Nasal cavity respiratory epithelium epithelial cell of viscerocranial mucosa (primary cell): ENCODE measurements at places on chromosomes 5 and 9. TPM values are rescaled to one million over a fixed set of nuclear protein-coding genes. Genes with fewer than 3 reads are reported as not detected.

GPR107 gene
- 26.7 and 78.1 TPM in 2 replicates for total RNA-seq

CARTPT gene
- not detected in 2 replicates for total RNA-seq

SLC6A7 gene
- total RNA-seq, result not detected in 2 replicates

DMRT2 gene
- under 0.01 and 0.50 TPM in 2 replicates for total RNA-seq

ST6GALNAC6 gene
- 14.0 and 21.5 TPM in 2 replicates for total RNA-seq

FAM78A gene
- total RNA-seq, result 0.34 and 0.71 TPM in 2 replicates

EXOSC3 gene
- total RNA-seq, result 27.0 and 32.3 TPM in 2 replicates

PCDHGA4 gene
- total RNA-seq, result under 0.01 and 1.8 TPM in 2 replicates

SV2C gene
- total RNA-seq, result under 0.01 TPM in 2 replicates

NDUFS6 gene
- total RNA-seq, result 37.1 and 47.2 TPM in 2 replicates

SLC4A9 gene
- total RNA-seq, result 0.07 and 0.34 TPM in 2 replicates

EXOC3 gene
- total RNA-seq, result 24.6 and 45.3 TPM in 2 replicates

AGXT2 gene
- not detected in 2 replicates for total RNA-seq
